ENCODE measurements at places on chromosomes 4 and X.
A peak's percentile ranks its signal among the peaks of the same experiment; 100 is the strongest.

- no peak for DNase-seq
Observed at GRCh38 chr4:38290366-38290765, 330.2 kb downstream of the PTTG2 start.

- no peak for DNase-seq
Observed at GRCh38 chr4:24473309-24473721, 111.0 kb downstream of the DHX15 start.

GRCh38 chrX:48934581-48935300 lies 15.9 kb upstream of the PIM2 start:
- DNase-seq = peak; percentile 44

GRCh38 chr4:6393066-6393465 lies 79.3 kb downstream of the PPP2R2C start:
- no peak for DNase-seq

DNA sequence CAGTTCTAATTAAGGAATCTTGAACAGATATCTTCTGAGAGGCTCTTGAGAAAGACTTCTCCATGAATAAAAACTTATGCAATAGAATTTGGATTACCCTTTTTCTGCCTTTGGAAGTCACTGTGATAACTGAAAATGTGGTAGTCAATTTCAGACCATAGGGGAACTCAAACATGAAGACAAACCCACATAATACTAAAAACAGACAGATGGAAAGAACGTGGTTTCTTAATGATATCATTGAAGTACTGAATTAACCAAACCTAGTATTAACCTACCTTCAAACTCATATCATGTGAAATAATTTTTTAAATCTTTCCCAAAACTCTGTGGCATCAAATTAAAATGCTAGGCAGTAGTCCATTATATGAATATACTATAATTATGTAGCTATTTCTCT lies 153.5 kb downstream of the CAMK2D start:
- no peak for DNase-seq

- no peak for DNase-seq
Observed at GRCh38 chr4:16691450-16691849, 207.0 kb downstream of the LDB2 start.

DNA sequence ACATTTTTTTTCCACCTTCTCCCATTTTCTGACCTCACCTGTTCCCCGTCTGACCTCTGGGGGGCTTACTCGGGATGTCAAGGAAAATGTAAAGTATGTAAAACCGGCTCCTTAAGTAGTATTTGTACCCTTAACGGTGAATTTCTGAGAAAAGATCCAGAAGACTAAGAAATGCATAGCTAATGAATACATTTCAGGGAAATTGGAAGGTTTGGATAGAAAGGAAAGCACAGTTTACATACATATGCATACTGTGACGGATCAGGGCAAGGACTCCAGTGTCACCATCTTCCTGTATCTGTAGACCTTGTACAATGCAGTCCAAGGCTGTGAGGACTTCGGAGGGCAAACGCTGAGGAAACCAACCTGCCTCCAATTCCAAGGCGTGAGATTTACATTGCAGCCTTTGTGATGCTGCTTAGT lies 2185.9 kb upstream of the TENM3 start:
- DNase-seq = no peak

GRCh38 chr4:74659576-74660411 lies 134.5 kb downstream of the BTC start:
- DNase-seq = peak; percentile 87

DNA sequence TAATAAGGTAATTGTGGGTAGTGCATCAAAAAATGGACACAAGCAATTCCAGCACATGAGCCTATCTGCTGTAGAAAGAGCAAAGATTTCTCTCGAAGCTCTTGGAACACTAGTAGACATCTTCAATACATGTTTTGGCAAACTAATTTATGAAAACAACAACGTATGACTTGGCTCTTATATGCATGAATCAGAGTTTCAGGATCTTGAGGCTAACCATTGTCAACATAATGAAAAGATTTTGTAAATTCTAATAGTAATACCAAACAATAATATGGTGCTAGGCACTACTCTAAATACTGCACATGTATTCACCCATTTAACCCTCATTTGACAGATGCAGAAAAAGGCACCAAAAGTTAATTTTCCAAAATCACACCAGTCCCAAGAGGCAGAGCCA lies 25.1 kb upstream of the ANKRD50 start:
- no peak for DNase-seq

DNA sequence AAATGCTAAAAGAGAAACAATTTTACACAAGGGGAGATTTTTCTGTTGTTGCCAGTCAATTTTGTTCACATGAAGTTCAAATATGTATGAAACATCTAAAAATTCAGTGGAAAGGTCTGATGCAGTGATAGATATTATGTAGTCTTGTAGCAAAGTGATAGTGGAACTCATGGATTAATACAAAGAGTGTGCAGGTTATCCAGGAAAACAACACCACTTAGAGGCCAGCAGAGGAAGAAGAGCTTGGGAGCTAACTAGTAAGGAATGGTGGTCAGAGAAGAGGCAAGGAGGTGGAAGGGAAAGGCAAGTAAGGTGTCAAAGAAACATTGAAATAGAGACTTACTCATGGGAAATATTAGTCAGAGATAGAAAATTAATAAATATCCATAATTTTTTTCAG lies 395.6 kb downstream of the MAPK10 start:
- no peak for DNase-seq

GRCh38 chrX:136157187-136157586 lies 9.9 kb downstream of the FHL1 start:
- peak; percentile 25 for DNase-seq

DNA sequence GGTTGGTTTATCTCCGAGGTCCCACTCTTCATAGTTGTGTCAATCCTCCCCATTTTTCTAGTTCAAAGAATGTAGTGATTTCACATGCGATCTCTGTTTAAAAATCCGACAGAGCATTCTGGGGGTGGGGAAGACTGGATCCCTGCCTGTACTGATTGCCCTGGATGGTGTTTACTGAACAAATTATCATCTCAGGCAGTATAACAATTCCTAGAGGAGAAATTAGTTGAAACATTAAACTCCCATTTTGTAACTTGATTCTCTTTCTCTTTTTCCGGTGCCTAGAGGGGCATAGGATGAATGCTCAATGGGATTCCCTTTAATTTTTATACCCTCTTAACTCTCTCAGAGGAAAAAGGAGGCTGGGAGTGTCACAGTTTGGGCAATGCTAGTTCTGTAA lies 10.0 kb upstream of the CWH43 start:
- no peak for DNase-seq

DNA sequence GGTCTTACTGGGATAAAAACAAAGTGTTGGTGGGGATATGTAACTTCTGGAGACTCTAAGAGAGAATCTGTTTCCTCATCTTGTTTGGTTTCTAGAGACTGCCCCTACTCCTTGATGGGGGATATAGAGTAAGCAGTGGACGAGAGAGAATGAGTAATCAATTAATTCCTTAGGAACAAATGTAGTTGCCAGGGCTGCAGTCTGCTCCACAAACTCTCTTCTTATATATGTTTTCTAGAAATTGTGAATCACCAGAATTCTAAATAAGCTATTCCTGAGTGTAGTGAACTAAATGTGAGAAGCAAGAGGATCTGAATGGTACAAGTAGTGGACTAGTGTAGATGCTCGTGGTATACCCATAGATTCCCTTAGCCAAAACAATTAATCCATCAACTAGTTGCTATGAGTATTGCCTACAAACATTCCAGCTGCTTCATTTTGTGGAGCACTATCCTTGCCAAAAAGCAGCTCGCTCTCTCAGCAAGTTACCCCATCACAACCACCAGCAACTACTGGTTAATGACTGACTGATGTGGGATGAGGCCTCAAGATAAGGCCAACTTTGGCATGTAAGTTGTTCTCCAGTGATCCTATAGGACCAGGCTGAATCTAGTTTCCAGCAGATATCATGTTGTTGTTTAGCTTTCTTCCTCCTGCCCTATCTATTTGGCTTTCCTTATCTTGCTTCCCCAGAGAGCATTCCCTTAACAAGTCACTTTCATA lies 273.0 kb downstream of the SLC7A11 start:
- no peak for DNase-seq

DNA sequence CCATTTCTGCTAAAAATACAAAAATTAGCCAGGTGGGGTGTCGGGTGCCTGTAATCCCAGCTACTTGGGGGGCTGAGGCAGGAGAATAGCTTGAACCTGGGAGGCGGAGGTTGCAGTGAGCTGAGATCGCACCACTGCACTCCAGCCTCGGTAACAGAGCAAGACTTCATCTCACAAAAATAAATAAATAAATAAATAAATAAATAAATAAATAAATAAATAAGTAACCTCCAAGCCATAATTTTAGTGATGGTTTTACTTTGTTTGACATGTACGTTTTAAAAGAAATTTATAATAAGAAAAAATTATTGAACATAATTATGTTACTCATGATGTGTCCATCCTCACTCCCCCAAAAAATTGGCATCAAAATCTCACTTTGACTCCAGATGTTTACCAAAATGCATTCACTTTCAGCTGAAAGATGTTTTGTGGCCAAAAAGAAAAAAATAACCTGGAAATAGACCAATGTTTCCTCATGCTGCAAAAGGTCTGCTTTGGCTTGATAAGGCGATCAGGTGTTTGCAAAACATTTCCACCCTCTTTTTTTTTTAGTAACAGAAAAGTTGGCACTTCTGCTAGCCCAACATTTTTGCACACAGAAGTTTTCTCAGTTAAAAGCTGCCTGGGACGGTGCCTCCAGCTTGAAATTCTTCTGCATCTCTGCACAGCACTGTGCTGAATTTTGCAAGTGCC lies 42.2 kb upstream of the DHRSX start:
- DNase-seq = no peak

DNA sequence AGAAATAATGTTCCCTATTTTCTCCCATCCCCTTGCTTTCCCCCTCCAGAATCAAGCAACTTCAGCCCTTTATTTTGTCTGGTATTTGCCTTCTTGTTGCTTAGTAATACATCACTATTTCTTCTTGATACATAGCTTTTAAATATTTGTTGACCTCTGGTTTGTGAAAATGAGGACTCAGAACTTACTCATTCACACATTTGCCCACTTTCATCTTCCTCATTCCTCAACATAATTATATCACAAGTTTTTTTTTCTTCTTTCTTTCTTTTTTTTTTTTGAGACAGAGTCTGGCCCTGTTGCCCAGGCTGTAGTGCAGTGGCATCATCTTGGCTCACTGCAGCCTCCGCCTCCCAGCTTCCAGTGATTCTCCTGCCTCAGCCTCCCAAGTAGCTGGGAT lies 28.9 kb upstream of the NDUFC1 start:
- peak; percentile 4 for DNase-seq

GRCh38 chrX:47358387-47359065 lies 11.9 kb upstream of the ZNF157 start:
- DNase-seq = no peak

All from inflammatory macrophage treated with lipopolysaccharide for 1 hour (primary cell).